ENCODE measurements at places on chromosomes 16 and 17. TPM values are rescaled to one million over a fixed set of nuclear protein-coding genes. Genes with fewer than 3 reads are reported as not detected.

The C17orf107 gene
- polyA plus RNA-seq: 0.57 TPM

The TCAP gene
- polyA plus RNA-seq: 2,624 TPM

The ITGAX gene
- polyA plus RNA-seq: 1.3 TPM

The VASN gene
- polyA plus RNA-seq: 7.7 TPM

The CD7 gene
- polyA plus RNA-seq: 0.66 TPM

The PPP4C gene
- polyA plus RNA-seq: 82.1 TPM

The HS3ST2 gene
- 0.04 TPM for polyA plus RNA-seq

The SCNN1G gene
- not detected for polyA plus RNA-seq

The C16orf96 gene
- polyA plus RNA-seq: 0.01 TPM

The PPY gene
- not detected for polyA plus RNA-seq

GRCh38 chr17:19304209-19304608 lies 58.3 kb downstream of the B9D1 start:
- no peaks in the 10 kb centered on the region for H3K36me3 ChIP-seq
- H3K27me3 ChIP-seq: no peaks in the 10 kb centered on the region
- H3K4me3 ChIP-seq: no peak overlapping the region
- H3K4me1 ChIP-seq: peaks cover 52% of the 10 kb centered on the region

GRCh38 chr17:13690806-13691205 lies 89.1 kb upstream of the HS3ST3A1 start:
- no peak overlapping the region for H3K27ac ChIP-seq
- DNase-seq: no peak
- no peaks in the 10 kb centered on the region for H3K27me3 ChIP-seq
- no peaks in the 10 kb centered on the region for H3K4me1 ChIP-seq
- no peaks in the 10 kb centered on the region for H3K36me3 ChIP-seq

DNA sequence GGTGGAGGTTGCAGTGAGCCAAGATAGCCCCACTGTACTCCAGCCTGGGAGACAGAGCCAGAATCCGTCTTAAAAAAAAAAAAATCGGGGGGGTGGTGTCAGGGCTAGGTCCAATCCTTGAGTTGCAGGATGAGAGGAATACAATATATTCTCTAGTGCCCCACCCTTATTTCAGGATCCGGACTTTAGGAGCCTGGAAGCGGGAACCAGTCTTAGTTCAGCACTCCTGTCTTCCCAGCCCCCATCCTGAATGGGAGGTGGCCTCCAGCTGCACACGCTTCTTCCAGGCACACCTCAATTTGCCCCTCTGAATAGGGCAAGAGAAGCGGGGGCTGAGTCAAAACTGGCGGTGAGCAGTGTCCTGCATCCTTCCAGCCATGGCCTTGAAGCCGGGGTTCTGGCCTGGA lies 1.6 kb downstream of the FHOD1 start:
- H3K4me1 ChIP-seq: peaks cover 69% of the 10 kb centered on the region
- peak overlapping the region; percentile 78 for H3K4me3 ChIP-seq

DNA sequence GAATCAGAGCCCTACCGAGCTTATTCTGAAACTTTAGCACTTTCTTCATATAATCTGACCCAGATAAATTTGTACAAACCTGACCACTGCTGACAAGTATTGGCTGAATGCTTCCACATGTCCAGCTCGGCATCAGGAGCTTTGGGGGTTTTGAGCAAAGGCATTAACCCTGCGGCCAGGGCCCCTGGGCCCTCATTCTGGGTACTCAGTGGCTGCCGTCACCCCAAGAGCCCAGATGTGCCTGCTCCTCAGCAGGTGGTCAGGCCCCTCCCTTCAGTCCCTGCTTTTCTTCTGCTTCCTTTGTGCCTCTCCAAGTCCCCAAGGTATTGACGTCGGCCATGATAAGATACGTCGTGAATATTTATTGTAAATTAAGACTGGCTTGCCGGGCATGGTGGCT lies 47.3 kb upstream of the CHMP6 start:
- peaks cover 18% of the 10 kb centered on the region for H3K4me1 ChIP-seq
- no peaks in the 10 kb centered on the region for H3K27me3 ChIP-seq
- no peaks in the 10 kb centered on the region for H3K36me3 ChIP-seq
- no peak for DNase-seq
- no peak overlapping the region for H3K4me3 ChIP-seq

- DNase-seq: no peak
- no peaks in the 10 kb centered on the region for H3K4me1 ChIP-seq
- no peak overlapping the region for H3K27ac ChIP-seq
These were observed 16.0 kb upstream of the SP6 start for GRCh38 chr17:47866941-47867340.

GRCh38 chr16:66717776-66718175 lies 21.2 kb upstream of the CMTM4 start:
- H3K27ac ChIP-seq: no peak overlapping the region
- no peaks in the 10 kb centered on the region for H3K4me1 ChIP-seq
- DNase-seq: no peak
- no peaks in the 10 kb centered on the region for H3K27me3 ChIP-seq
- H3K4me3 ChIP-seq: no peak overlapping the region
- H3K36me3 ChIP-seq: peaks cover 56% of the 10 kb centered on the region

- H3K27me3 ChIP-seq: no peaks in the 10 kb centered on the region
- peak overlapping the region; percentile 69 for H3K4me3 ChIP-seq
- peaks cover 10% of the 10 kb centered on the region for H3K4me1 ChIP-seq
- H3K36me3 ChIP-seq: no peaks in the 10 kb centered on the region
These were observed 2.6 kb downstream of the MYL11 start for GRCh38 chr16:30377050-30377811.

GRCh38 chr17:39014044-39014794 lies 47.0 kb upstream of the FBXO47 start:
- peak overlapping the region; percentile 5 for H3K27ac ChIP-seq
- no peaks in the 10 kb centered on the region for H3K36me3 ChIP-seq
- DNase-seq: no peak
- H3K4me1 ChIP-seq: peaks cover 13% of the 10 kb centered on the region
- H3K4me3 ChIP-seq: no peak overlapping the region

DNA sequence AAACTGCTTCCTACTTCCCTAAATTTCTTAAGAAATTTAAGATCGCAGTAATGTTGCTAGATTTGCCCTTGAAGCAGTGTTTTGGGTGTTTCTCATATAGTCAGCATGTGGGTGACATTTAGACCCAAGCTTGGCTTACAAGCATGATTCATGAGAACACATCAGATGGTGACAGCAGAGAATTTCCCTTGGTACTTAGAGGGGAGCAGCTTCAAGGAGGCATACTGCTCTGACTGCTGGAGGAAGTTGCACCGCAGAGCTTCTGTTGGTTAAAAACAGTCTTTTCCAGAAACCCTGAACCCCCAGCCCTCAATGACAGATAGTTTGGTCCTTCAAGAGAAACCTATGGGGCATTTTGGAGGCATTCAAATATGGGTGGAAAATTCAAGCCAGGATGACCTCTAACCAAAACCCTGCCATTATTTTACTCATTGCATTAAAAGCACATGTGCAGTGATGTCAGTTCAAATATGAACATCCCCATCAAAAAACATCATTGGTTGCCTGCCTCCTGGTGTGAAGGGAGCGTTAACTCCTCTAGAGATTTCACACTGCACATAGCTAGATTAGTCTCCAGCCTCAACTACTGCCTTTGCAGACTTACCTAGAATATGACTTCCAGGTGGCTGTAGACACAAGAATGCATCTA lies 201.5 kb upstream of the CACNG5 start:
- H3K4me1 ChIP-seq: no peaks in the 10 kb centered on the region
- H3K27me3 ChIP-seq: no peaks in the 10 kb centered on the region
- no peak overlapping the region for H3K4me3 ChIP-seq
- H3K27ac ChIP-seq: no peak overlapping the region
- DNase-seq: no peak

- no peaks in the 10 kb centered on the region for H3K27me3 ChIP-seq
- H3K27ac ChIP-seq: no peak overlapping the region
- H3K4me1 ChIP-seq: no peaks in the 10 kb centered on the region
- DNase-seq: no peak
- H3K4me3 ChIP-seq: no peak overlapping the region
- H3K36me3 ChIP-seq: no peaks in the 10 kb centered on the region
These were observed 189.9 kb downstream of the NTN1 start for GRCh38 chr17:9211133-9211765.

DNA sequence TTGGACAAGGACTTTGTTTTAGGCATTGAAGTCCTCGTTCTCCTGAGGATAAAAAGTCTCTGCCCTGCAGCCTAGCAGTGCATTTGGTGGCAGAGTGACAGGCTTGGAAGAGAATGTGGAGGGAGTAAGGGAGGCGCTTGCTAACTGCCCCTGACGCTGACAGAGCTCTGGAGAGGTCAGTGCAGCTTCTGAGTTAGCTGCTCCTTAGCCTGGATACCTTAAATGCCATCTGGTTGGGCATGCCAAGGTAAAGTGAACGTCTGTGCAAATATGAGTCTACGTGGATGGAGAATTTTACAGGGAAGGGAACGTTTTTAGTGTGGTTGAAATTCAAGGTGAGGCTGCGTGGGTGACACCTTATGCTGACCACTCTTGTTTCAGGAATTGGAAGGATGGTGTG lies 44.4 kb downstream of the SEC14L1 start:
- no peaks in the 10 kb centered on the region for H3K36me3 ChIP-seq
- DNase-seq: no peak
- H3K27ac ChIP-seq: peak overlapping the region; percentile 39
- no peak overlapping the region for H3K4me3 ChIP-seq
- no peaks in the 10 kb centered on the region for H3K27me3 ChIP-seq

DNA sequence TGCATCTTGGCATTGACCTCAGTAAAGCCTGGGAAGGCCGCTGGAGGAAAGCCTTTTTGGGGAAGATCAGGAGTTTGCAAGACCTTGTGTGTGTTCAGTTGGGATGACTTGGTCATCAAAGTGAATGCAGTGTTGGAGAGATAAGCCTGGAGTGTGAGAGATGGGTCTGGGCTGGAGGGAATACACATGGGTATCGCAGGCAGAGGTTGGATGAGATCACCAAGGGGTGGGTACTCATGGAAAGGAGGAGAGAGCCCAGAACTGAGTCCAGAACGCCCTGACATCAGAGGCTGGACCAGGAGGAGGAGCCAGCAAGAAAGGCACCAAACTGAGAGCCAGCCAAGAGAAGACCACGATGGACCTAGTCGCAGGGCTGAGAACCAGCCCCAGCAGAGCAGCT lies 35.2 kb downstream of the SDK2 start:
- no peak overlapping the region for H3K4me3 ChIP-seq
- peaks cover 12% of the 10 kb centered on the region for H3K27me3 ChIP-seq
- no peak for DNase-seq
- H3K36me3 ChIP-seq: no peaks in the 10 kb centered on the region
- H3K27ac ChIP-seq: no peak overlapping the region

DNA sequence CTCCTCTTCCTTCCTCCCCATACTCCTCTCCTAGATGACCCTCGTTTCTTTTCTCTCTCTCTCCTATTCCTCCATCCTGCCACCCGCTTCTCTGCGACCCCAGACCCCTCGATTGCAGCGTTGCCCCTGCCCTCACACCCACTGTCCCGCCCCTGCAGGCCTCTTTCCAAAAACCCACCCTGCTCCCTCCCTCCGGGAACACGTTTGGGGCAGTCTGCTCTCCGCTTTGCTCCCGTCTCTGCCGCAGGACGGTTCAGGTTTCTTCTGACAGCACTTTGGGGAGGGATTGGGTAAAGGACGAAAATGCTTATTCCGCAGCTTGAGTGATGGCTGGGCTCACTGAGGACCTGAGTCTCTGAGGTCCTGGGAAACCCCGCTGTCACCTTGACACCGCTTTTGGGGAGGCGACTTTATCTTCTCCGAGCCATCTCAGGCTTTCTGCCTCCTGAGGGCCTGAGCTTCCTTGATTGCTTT lies 690 bp downstream of the NDE1 start:
- DNase-seq: no peak
- peak overlapping the region; percentile 95 for H3K27ac ChIP-seq
- no peaks in the 10 kb centered on the region for H3K27me3 ChIP-seq
- H3K4me1 ChIP-seq: no peaks in the 10 kb centered on the region

DNA sequence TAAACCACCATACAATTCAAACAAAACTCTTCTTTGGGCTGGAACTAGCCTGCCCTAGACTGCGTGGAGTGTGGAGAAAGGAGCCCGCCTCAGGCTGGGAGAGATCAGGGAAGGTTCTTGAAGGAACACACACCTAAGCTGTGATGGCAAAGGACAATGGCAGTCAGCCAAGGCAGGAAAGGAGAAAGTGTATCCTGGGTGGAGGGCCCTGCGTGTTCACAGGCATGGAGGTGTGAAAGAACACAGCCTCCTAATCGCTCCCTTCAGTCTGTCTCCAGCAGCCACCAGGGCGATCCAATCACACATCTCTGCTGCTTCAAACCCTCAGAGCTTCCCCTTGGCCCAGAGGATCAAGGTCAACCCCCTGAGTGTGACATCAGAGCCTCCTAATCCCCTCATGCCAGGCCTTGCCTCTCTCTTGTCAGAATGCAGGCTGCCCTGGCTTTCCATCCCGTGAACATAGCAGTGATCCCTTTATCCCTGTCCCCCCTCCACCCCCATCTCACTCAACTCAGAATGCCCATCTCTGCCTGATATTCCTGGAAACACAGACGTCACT lies 173.0 kb downstream of the KATNIP start:
- no peak for DNase-seq
- H3K4me1 ChIP-seq: peaks cover 9% of the 10 kb centered on the region
- no peak overlapping the region for H3K4me3 ChIP-seq
- no peaks in the 10 kb centered on the region for H3K27me3 ChIP-seq

GRCh38 chr16:13997933-13998332 lies 73.2 kb upstream of the MRTFB start:
- peaks cover 34% of the 10 kb centered on the region for H3K4me1 ChIP-seq
- no peaks in the 10 kb centered on the region for H3K36me3 ChIP-seq
- H3K27me3 ChIP-seq: no peaks in the 10 kb centered on the region
- H3K27ac ChIP-seq: no peak overlapping the region
- DNase-seq: no peak

GRCh38 chr17:20975566-20975965 lies 67.2 kb downstream of the USP22 start:
- H3K27me3 ChIP-seq: peaks cover 11% of the 10 kb centered on the region
- no peaks in the 10 kb centered on the region for H3K4me1 ChIP-seq
- H3K4me3 ChIP-seq: no peak overlapping the region
- H3K36me3 ChIP-seq: no peaks in the 10 kb centered on the region

DNA sequence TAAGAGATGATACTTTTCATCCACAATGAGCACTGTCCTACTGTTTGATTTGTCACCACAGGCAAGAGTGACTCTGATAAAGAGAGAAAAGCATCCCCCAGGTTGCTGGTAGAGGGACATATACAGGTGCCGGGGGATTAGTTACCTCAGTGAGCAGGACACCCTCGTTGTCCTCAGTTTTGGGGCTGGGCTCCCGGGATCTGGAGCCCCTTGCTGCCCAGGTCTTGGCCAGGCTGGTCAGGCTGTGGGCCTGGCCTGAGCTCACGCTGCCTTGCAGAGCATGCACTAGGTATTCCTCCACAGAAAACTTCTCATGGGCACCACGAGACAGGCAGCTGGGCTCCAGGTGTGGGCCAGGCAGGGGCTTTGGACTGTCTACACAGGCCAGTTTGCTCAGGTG lies 24.4 kb upstream of the SPATA32 start:
- H3K27ac ChIP-seq: no peak overlapping the region
- peaks cover 77% of the 10 kb centered on the region for H3K4me1 ChIP-seq
- peaks cover 93% of the 10 kb centered on the region for H3K36me3 ChIP-seq
- no peaks in the 10 kb centered on the region for H3K27me3 ChIP-seq
- H3K4me3 ChIP-seq: no peak overlapping the region

All from heart right ventricle (tissue), 16 donors.